Effector CD4-positive, alpha-beta T cell (primary cell): ENCODE measurements at places on chromosomes 1 and 21.

DNA sequence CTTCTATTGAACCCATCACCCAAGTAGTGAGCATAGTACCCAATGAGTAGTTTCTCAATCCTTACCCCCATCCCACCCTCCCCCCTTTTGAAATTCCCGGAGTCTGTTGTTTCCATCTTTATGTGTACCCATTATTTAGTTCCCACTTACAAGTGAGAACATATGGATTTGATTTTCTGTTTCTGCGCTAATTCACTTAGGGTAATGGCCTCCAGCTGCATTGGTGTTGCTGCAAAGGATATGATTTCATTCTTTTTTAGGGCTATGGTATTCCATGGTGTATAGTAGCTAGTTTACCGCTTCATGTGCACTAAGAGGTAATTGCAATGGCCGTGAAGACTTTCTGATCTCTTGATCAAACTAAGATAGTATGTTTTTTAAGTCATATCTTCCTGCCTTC lies 107.5 kb upstream of the SERTAD4 start:
- no peak for DNase-seq

- DNase-seq: no peak
Observed at GRCh38 chr1:38297246-38297645, 250.7 kb upstream of the POU3F1 start.

- no peak for DNase-seq
Observed at GRCh38 chr1:43531107-43531905, 623 bp downstream of the PTPRF start.

DNA sequence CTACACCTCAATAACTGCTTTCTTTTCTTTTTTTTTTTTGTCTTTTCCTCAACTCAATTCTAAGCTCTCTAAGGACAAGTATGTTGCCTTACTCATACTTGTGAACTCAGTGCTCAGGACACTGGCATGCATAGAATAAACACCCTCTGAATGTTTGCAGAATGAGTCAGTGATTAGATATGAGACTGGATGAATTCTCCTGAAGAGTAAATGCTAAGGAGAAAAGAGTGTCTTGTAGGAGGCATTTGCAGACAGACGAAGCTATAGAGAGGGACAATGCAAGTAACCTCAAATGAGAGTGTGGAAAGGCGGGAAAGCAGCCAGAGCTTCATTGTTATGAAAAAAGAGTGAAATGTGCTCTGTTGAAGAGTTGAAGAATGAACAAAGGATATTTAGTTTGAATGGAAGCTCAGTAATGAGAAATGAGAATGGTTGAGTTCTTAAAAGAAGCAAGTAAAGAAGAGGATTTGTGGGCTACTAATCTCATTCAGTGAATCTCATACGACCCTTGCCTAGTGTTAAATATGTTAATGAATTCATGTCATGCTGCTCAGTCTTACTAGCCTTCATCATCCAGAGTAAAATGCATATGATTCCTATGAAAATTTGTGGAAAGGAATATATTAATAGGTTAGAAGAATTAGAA lies 166.1 kb upstream of the DPYD start:
- DNase-seq: no peak

DNA sequence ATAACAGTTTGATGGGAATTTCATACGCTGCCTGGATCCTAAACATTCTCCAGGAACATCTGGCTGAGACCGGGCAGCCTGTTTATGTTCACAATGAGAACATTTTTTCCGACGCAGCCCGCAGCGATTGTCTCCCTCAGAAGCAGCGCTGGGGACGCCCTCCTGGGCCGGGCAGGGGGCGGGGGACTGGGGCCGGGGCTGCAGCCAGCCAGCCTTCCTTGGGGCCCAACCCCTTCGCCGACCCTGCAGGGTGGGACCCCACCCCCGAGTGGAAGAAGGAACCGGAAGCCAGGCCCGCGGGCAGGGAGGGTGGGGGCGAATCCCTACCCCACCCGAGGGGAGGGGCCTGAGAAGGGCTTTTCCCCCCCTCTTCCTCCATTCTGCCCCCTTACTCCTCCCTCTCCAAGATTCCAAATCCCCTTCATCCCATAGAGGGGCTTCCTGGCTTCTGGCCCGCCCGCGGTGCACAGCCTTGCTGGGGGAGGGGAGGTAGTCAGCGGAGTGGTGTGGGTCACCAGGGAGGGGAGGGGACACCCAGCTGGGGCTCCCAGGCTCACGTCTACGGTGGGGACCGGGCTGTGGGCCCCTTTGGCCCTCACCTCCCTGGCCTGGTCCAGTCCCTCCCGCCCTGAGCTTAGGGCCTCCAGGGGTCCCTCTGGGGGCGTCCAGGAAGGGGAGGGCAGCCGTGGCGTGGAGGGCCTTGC lies 60.6 kb downstream of the WNT9A start:
- DNase-seq: no peak

- DNase-seq: no peak
Observed at GRCh38 chr1:92502247-92502646, 15.5 kb upstream of the GFI1 start.

DNA sequence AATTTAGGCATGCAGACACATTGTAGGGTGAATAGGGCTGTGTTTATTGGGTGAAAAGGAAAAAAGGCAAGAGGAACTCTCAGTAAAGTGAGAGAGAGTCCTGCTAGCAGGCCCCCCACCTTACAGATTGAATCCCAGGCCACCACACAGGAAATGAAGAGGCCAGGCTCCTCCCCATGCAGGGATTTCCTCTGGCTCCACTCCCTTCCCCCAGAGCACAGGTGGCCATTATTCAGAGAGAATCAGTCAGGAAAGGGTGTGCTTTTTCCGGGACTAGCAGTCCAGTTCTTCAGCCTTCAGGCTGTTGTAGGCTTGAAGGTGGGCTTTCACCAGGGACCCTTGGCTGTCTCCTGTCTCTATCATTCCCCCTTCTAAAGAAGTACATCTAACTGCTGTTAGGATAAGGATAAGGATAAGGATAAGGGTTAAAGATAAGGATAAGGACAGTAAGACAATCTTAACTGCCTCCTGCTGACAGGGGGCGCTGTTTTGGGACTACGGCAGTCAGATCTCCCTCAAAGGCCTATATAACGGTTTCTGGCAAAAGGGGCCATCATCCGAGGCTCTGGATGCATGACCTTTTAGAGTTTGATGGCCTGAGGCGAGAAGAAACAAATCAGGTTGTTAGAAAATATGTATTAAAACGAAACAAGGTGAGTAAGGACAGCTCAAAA lies 26.3 kb downstream of the ZNF648 start:
- no peak for DNase-seq

DNA sequence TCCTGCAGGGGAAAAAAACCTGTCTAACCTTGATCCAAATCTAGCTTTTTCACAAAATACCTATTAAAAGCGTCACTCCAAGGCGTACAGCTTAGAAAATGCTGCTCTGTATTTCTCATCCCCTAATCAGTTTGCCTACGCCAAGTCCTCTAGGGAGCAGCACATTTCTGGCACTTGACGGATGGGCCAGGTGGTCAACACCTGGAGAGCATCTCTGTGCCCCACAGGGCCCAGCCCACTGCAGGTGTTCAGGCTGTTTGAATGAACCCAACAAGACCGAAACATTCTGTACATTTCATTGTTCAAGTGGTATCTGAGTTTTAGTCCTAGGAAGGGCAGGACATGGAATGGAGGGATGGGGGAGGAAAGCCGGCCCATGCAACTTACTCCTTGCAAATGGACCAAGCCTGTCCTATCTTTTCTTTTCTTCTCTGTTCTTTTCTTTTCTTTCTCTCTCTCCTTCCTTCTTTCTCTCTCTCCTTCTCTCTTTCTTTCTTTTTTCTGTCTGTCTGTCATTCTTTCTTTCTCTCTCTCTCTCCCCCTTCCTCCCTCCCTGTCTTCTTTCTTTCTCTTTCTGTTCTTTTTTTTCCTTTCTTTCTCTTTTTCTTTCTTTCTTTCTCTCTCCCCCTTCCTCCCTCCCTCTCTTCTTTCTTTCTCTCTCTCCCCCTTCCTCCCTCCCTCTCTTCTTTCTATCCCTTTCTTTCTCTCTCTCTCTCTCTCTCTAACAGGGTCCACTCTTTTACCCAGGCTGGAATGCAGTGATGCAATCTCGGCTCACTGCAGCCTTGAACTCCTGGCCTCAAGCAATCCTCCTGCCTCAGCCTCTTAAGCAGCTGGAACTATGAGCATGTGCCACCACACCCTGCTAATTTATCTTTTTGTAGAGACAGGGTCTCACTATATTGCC lies 29.1 kb downstream of the IGFN1 start:
- no peak for DNase-seq

- DNase-seq: no peak
Observed at GRCh38 chr21:40714536-40714935, 132.4 kb downstream of the DSCAM start.

- DNase-seq: no peak
Observed at GRCh38 chr1:241976229-241976628, 18.7 kb downstream of the BECN2 start.

DNA sequence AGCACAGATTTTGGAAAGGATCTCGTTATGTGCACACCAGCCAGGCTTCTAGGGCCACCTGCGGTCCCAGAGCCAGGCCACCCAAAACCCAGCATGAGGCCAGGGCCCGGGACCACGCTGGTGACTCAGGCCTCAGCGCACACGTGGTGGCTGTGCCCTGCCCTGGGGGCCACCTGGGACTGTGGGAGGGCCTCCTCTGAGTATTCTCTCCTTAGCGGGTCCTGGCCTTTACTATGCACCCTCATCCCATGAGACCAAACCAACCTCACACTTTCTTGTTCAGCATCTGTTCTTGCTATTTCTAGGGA lies 9.9 kb downstream of the WNT9A start:
- no peak for DNase-seq

GRCh38 chr1:237186675-237187074 lies 144.7 kb downstream of the RYR2 start:
- no peak for DNase-seq

DNA sequence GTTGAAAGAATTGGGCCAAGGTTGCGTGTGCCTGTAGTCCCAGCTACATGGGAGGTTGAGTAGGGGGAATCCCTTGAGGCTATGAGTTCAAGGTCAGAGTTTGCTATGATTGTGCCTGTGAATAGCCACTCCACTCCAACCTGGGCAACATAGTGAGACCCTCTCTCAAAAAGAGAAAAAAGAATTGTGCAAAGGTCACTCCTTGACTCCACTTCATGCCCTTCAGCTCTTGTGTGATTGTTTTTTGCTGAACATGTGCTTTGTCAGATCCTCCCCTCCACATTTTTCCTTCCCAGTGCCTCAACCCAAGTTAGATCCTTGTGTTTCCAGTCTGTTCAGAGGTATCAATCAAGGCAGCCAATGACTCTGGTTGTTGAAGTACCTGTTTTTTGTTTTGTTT lies 8.5 kb downstream of the TXNIP start:
- DNase-seq: no peak

- DNase-seq: no peak
Observed at GRCh38 chr1:204633665-204634064, 51.9 kb downstream of the LRRN2 start.
